Esophagus mucosa (tissue), 1 donor: ENCODE measurements at places on chromosomes 12 and 14.
A peak's percentile ranks its signal among the peaks of the same experiment; 100 is the strongest.

DNA sequence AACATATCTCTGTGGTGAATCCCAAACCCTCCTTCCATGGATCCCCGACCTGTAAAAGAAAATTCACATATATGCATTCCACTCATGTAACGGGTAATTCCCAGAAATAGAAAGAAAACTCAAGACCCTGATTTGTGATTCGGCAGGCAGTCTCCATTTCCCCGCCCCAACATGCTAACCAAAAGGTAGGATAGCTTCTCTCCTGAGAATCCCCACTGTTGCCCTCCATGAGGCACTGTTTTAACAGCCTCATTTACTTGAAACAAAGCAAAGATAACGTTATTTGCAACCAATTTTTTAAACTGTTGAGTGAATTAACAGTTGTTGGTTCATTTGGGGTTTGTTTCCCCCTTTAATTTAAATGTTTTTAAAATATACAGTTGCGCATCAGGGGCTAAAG, 774 bp upstream of the SLC2A13 start:
- no peak for ATAC-seq

GRCh38 chr12:52156757-52157565, 34.9 kb downstream of the KRT80 start:
- ATAC-seq: peak; percentile 33

GRCh38 chr14:53151523-53152183, 1.5 kb downstream of the DDHD1 start:
- ATAC-seq: peak; percentile 14

DNA sequence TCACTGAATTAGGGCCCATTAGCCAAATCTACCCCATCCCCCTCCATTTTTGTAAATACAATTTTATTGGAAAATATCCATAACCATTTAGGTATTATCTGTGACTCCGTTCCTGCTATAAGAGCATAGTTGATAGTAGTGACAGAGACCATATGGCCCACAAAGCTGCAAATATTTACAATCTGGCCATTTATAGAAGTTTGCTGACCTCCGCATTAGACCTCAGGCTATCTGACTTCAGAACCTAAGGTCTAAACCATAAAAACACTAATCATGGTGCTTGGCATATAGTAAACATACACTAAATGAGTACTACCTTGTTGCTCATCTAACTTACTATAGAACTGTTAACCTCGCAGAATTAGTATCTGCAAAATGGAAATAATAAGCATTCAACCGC, 124.8 kb downstream of the NPAS3 start:
- no peak for ATAC-seq

GRCh38 chr12:20567413-20567812, 127.7 kb upstream of the SLCO1C1 start:
- no peak for ATAC-seq

GRCh38 chr12:124597041-124597440, 29.6 kb upstream of the NCOR2 start:
- ATAC-seq: no peak

- ATAC-seq: no peak
Measured at GRCh38 chr12:65533177-65533883, 254.8 kb downstream of the MSRB3 start.

GRCh38 chr12:15180325-15180724, 40.9 kb downstream of the RERG start:
- ATAC-seq: no peak

GRCh38 chr12:30694412-30695198, 1.1 kb downstream of the IPO8 start:
- peak; percentile 35 for ATAC-seq

- peak; percentile 9 for ATAC-seq
Measured at GRCh38 chr12:6347367-6348338, 5.8 kb upstream of the TNFRSF1A start.

GRCh38 chr12:19165451-19165850, 35.9 kb downstream of the PLEKHA5 start:
- peak; percentile 93 for ATAC-seq

DNA sequence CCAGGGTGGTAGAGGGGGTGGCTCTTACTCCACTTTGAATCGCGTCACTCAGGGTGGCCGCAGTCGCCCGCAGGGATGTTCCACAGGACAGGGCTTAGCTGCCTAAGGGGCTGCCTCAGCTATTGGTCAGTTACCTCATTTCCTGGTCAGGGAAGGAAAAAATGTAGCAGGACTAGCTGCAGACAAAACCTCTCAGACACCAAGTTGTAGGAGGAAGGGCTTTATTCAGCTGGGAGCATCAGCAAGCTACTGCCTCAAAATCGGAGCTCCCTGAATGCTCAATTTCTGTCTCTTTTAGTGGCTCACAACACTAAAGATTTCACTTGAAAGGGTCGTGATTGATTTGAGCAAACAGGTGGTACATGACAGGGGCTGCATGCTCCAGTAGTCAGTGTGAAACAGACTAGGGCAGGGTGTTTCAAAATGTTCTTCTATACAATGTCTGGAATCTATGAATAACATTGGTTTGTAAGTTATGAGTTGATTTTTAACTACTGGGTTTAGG, 6.4 kb upstream of the CLEC6A start:
- ATAC-seq: no peak

DNA sequence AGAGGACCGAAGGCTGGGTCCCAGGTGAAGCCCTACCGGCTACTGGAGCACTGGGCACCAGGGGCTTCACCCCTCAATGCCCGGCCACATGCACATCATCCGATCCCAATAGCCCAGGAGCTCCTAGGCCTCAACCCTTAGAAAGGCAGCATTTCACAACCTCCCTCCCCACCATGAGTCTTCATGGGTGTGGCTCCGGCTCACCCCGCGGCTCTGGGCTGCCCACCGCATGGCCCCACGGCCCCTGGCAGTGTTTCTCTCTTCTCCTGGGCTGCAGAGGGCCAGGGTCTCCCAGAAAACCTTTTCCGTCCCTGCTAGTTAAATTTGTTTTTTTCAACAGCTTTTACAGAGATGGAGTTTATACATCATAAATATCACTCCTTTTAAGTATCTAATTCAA, 28.6 kb upstream of the DLK1 start:
- no peak for ATAC-seq

GRCh38 chr14:55734731-55735130, 154.7 kb downstream of the KTN1 start:
- no peak for ATAC-seq

GRCh38 chr12:78179346-78179745, 348.7 kb downstream of the NAV3 start:
- no peak for ATAC-seq
